ENCODE measurements at places on chromosomes 4 and X. TPM values are rescaled to one million over a fixed set of nuclear protein-coding genes. Genes with fewer than 3 reads are reported as not detected.

ZNF157 gene
- 0.48 TPM for total RNA-seq

CYTL1 gene
- total RNA-seq: 1.1 TPM

FMR1NB gene
- total RNA-seq: not detected

DNA sequence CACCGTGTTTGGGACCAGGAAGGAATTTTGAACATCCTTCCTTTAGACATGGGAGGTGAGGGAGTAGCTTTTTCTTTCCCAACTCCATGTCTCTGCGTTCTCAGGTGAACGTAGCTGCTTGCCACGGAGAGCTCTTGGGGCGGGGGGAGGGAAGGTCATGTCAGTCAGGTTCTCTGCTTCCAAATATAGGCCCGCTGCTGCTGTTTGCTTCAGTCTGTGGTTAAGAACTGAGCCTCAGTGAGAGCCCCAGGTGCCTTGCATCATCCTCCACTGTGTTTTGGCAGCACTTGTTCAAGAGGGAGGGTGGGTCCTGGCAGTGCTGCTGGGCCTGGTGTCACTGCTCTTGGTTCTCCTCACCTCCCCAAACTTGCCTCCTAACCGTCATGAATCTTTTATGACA is 46.5 kb downstream of the HADH start:
- no peak overlapping the region for H3K27ac ChIP-seq
- no peaks in the 10 kb centered on the region for H3K27me3 ChIP-seq
- no peaks in the 10 kb centered on the region for H3K36me3 ChIP-seq
- H3K4me1 ChIP-seq: no peaks in the 10 kb centered on the region
- no peak for DNase-seq

DNA sequence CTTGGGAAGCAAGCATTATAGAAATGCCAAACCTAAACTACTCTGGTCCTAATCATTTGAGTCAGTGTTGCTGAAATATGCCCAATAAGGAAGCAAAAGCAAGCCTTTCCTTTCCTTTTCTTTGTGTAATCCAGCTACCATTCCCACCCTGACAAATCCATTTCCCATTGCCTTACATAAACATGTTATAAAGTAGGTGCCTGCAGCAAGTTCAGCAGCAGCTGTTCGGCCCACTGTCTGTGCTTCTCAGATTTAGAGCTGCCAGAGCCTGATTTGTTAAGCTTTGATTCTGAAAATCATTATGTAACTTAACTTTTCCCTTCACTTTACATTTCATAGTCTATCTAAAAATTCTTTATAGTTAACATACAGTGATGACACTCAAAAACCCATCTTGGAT is 148.6 kb downstream of the EPHA5 start:
- no peaks in the 10 kb centered on the region for H3K27me3 ChIP-seq
- H3K4me3 ChIP-seq: no peak overlapping the region
- no peaks in the 10 kb centered on the region for H3K4me1 ChIP-seq
- H3K36me3 ChIP-seq: no peaks in the 10 kb centered on the region
- no peak overlapping the region for H3K27ac ChIP-seq

DNA sequence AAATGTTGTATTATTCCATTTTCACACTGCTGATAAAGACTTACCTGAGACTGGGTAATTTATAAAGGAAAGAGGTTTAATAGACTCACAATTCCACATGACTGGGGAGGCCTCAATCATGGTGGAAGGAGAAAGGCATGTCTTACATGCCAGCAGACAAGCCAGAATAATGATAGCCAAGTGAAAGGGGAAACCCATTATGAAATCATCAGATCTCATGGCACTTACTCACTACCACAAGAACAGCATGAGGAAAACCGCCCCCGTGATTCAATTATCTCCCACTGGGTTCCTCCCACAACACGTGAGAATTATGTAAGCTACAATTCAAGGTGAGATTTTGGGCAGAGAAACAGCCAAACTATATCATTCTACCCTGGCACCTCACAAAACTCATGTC is 2535.1 kb downstream of the ARAP2 start:
- no peaks in the 10 kb centered on the region for H3K4me1 ChIP-seq
- H3K36me3 ChIP-seq: no peaks in the 10 kb centered on the region
- no peak overlapping the region for H3K27ac ChIP-seq
- H3K4me3 ChIP-seq: no peak overlapping the region
- no peaks in the 10 kb centered on the region for H3K27me3 ChIP-seq

DNA sequence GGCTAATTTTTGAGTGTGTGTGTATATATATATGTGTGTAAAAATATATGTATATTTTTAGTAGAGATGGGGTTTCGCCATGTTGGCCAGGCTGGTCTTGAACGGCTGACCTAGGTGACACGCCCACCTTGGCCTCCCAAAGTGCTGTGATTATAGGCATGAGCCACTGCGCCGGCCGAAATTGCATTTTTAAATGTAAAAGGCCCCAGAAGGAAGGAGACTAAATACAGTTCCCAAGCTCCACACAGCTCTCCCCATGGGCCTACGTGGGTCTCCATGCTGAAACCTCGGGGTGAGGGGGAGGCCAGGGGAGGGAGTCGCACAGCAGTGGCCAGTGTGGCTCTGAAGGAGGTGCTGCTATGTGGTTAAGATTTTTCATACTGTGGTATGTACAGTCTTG is 12.8 kb upstream of the CDKN2AIP start:
- H3K4me3 ChIP-seq: no peak overlapping the region
- no peaks in the 10 kb centered on the region for H3K4me1 ChIP-seq
- no peak overlapping the region for H3K27ac ChIP-seq

DNA sequence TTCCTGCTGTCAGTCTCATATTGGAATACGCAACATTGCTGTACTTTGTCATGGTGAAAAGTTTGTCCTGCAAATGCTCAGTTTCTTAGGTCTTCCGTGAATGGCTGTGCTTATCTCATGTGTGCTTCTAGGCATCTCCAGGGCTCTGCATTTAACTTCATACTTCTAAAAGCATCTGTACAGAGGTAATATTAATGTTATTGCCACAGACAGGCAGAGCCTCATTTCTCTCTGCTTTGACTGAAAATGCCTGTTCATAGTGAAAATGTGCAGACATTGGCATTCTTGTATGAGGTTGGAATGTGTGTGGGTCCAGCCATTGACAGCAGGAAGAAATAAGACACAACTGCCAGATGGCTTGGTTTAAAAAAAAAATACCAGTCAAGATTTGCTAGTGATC is 140.1 kb upstream of the TTC29 start:
- H3K4me1 ChIP-seq: no peaks in the 10 kb centered on the region
- no peak for DNase-seq
- H3K4me3 ChIP-seq: no peak overlapping the region
- no peaks in the 10 kb centered on the region for H3K27me3 ChIP-seq
- no peak overlapping the region for H3K27ac ChIP-seq
- no peaks in the 10 kb centered on the region for H3K36me3 ChIP-seq

GRCh38 chr4:153068751-153069150 is 132.6 kb downstream of the FHDC1 start:
- DNase-seq: no peak
- no peak overlapping the region for H3K4me3 ChIP-seq
- no peak overlapping the region for H3K27ac ChIP-seq
- no peaks in the 10 kb centered on the region for H3K27me3 ChIP-seq

- no peak overlapping the region for H3K27ac ChIP-seq
- H3K4me3 ChIP-seq: no peak overlapping the region
- no peaks in the 10 kb centered on the region for H3K4me1 ChIP-seq
Observed at GRCh38 chrX:149804102-149804501, 22.4 kb downstream of the MAGEA9 start.

Measured in ovary (tissue), 10 donors.